ENCODE measurements at places on chromosomes 1 and 21.

DNA sequence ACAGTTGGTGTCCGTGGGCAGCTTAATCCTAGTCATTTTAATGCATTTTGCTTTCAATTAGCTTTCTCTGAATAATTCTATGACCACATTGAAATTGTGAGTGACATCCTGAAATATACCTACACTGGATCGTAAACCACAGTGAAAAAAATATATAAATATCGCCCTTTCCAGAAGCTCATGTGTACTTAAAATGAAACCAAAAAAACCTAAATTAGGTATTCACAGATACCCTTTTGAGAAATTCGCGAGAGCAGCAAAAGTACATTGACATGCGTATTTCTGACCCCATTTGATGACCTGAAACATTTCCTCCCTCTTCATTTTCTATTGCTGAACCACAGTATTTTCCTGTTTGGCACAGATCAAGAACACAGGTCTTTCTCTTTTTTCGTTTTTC is 253.8 kb downstream of the LTN1 start:
- DNase-seq, result no peak

GRCh38 chr1:186659890-186660341 is 20.3 kb downstream of the PTGS2 start:
- DNase-seq, result no peak

- no peak for DNase-seq
Observed at GRCh38 chr1:200967693-200968468, 55.6 kb downstream of the KIF21B start.

DNA sequence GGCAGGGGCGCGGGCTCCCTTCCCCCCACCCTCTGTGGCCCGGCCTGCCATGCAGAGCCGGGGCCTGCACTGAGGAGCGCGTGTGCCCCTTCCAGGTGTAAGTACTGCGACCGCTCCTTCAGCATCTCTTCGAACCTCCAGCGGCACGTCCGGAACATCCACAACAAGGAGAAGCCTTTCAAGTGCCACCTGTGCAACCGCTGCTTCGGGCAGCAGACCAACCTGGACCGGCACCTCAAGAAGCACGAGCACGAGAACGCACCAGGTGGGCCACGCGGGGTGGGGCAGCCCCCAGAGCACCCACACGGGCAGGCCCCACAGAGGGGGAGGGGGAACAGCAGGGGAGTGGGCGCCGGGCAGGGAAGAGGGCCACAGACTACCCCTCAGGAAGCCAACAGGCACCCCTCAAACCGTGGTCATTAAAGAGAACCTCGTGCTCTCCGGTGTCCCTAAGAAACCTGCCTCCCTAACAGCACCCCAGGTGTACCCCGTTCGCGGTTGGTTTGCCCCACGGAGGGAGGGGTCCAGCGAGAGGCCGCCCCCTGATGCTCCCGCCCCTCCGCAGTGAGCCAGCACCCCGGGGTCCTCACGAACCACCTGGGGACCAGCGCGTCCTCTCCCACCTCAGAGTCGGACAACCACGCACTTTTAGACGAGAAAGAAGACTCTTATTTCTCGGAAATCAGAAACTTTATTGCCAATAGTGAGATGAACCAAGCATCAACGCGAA is 28.8 kb upstream of the ARHGEF16 start:
- DNase-seq, result no peak
